ENCODE measurements at places on chromosomes 13 and 19.
A peak's percentile ranks its signal among the peaks of the same experiment; 100 is the strongest.

- no peak for DNase-seq
Measured at GRCh38 chr19:2719920-2720776, 1.0 kb downstream of the DIRAS1 start.

DNA sequence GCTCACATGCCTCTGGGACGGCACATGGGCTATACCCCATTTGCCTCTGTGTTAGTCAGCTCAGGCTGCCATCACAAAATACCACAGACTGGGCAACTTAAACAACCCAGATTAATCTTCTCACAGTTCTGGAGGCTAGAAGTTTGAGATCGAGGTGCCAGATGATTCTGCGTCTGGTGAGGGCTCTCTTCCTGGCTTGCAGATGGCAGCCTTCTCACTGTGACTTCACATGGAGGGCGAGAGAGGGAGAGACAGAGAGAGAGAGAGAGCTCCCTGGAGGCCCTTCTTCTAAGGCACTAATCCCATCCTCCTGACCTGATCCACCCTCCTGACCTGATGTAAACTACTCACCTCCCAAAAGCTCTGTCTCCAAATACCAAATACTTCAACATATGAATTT, 55.0 kb downstream of the GPR12 start:
- DNase-seq = no peak

DNA sequence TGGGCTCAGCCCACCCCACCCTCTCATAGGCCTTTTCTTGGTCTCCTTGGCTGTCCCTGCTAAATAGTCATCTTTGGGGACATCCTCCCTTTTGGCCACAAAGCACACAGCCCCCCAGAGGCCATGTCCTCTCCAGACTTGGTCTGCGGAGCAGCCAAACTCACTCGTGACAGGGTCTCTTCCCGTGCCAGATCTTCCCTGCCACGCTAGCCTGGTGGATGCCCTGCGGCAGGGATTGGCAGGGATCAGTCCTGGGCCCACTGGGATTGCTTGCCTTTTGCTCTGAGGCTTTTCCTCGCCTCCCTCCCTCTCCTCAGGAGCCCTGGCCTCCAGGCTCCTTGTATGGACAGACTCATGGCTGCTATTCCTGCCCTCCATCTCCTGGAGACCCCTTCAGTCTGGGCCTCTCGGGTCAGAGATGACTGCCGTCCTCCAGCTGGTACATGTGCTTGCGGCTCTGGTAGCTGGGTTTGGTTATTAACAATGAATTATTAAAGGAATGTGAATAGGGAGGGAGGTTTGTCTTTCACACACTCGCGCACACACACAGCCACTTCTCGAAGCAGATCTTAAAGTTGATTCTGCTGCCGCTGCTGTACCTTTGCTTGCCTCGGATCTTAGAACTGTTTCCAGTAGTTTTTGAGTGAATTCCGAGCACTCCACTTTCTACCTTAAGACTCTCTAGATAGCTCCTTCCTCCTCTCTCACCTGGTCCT, 45.1 kb downstream of the NFIX start:
- no peak for DNase-seq

GRCh38 chr19:19423322-19423721, 17.8 kb downstream of the GATAD2A start:
- no peak for DNase-seq

DNA sequence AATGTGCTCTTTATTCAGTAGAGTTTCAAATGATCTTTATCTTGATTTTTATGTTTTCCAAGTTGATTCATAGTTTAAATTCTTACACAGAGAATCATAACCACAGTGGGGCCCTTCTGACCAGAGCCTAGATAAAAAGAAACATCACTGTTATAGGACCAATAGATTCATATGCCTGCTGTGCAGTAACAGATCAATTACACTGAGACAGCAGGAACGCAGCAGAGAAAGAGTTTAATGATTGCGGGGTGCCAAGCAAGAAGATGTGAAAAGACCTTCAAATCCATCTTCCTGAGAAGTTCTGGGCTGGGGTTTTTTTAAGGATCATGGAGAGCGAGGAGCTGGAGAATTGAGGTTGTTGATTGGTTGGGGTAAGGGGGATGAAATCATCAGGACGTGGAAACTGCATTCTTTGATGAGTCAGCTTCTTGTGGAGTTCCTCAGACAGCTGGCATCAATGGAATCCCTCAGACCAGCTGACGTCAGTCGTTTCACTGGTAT, 346.6 kb downstream of the TBC1D4 start:
- DNase-seq = no peak

GRCh38 chr19:4409123-4409933, 6.9 kb downstream of the CHAF1A start:
- no peak for DNase-seq

GRCh38 chr19:867855-868457, 8.5 kb downstream of the CFD start:
- no peak for DNase-seq

GRCh38 chr19:2291185-2291751, 9.3 kb upstream of the PEAK3 start:
- DNase-seq = no peak

DNA sequence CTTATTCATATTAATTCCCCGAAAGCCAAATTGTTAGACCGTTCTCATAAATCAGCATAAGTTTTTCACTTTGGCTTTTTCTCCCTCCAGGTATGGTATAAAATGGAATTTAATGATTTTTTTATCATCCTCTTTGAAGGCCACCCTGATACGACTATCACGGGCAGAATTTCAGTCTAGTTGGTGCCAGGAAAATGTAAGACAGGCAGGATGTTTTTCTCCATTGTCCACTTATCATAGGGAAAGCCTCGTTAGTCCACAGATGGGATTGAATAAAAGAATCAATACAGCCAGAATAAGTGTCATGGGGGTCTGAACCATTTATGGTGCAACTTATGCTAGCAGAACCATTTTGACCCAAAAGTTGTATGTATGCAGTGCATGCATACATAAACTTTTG, 566.0 kb upstream of the ARGLU1 start:
- no peak for DNase-seq

- DNase-seq = no peak
Measured at GRCh38 chr13:42057918-42058530, 9.6 kb downstream of the DGKH start.

DNA sequence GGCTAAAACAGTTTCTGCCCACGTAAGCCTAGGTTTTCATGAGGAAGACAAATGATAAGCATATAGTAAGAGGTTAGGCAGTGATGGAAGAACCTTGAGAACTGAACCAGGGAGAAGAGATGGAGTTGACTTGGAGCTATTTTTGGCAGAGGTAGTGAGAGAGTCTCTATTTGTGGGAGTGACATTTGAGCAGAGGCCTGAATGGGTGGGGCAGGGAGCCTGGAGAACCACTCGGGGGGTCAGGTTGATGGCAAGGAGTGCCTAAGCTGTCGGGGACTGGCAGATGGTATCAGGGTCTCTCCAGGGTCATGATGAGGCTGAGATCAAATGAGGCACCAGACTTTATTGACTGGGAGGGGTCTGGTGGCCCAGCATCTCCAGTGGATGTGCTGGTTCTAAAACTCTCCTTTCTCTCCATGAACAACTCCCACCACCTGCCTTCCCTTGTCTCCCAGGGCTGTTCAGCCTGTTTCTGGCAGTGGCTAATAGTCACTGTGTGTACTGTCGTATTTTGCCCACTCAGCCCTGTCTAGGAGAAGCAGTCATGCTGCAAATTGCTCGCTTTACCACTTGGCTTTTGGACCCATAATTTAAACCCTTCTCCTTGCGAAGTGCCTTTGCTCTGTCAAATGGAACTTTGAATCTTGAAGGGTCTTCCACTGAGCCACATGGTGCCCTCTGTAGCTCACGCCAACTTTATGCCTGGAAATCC, 3.6 kb downstream of the MAU2 start:
- DNase-seq = no peak

DNA sequence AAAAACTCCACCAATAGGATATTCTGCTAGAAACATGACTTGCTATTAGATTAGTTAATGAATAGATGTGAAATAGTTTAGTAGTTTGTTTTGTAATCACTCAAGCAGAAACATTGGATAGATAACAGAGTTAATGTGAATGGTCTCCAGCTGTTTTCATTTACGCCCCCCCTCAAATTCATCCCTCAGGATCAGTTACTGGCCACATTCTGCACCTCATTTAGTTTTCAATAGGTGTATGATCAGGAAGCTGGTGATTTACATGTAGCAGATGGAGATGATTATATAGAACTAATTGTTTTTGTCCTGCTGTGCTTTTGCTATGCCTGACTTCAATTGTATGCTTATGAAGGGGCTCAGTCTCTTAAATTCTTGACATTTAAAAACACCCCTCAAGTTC, 759.0 kb downstream of the SLITRK6 start:
- DNase-seq = no peak

- DNase-seq = no peak
Measured at GRCh38 chr19:14576363-14576762, 4.5 kb upstream of the NDUFB7 start.

DNA sequence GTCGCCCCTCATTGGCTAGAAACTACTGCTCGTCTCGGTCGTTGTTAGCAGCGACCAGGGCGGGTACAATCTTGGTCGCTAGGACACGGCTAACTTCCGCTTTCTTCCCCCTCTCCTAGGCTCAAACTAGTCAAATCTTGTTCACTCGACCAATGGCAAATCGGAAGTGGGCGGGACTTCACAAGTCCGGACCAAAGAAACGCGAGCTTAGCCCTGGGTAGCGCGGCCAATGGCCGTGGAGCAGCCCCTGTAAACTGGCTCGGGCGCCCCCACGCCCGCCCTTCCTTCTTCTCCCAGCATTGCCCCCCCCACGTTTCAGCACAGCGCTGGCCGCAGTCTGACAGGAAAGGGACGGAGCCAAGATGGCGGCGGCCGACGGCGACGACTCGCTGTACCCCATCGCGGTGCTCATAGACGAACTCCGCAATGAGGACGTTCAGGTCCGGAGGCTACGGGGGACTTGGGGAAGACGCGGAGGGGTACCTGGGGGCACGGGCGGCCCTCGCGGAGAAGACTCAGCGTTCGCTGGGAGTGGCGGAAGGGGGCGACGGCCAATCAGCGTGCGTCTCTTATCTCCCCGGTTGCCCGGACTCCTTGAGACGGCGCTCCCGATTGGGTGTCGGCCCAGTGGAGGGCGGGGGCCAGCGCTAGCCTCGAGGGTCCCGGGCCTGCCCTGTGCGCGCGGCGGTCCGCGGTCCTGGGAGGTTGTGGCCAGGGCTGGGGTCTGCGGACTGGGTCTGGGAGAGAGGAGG, at the start of gene PPP2R1A:
Gene PPP2R1A, plus strand, starts transcription at position 318 of the 752 bp plus-strand sequence. Its CDS starts 45 bp downstream, at position 363.
- peak; percentile 100 for DNase-seq

DNA sequence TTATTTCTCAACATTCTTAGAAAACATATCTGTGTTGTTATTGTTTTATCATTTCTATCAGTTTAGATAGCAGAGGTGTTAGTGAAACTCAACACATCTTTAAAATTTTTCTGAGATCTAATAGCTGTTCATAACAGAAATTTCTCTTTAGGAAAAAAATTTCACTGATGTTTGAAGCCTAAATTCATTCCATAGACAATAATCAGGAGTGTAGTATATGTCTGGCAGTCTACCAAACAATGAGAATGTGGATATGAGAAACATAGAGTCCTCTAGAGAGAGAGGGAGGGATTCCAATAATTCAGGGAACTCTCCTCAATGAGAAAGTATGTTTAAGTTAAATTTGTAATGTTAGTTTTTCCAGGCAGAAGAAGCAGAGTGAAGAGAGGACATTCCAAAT, 118.2 kb upstream of the EDNRB start:
- DNase-seq = peak; percentile 45

- no peak for DNase-seq
Measured at GRCh38 chr19:289651-290371, 1.4 kb downstream of the PLPP2 start.

DNA sequence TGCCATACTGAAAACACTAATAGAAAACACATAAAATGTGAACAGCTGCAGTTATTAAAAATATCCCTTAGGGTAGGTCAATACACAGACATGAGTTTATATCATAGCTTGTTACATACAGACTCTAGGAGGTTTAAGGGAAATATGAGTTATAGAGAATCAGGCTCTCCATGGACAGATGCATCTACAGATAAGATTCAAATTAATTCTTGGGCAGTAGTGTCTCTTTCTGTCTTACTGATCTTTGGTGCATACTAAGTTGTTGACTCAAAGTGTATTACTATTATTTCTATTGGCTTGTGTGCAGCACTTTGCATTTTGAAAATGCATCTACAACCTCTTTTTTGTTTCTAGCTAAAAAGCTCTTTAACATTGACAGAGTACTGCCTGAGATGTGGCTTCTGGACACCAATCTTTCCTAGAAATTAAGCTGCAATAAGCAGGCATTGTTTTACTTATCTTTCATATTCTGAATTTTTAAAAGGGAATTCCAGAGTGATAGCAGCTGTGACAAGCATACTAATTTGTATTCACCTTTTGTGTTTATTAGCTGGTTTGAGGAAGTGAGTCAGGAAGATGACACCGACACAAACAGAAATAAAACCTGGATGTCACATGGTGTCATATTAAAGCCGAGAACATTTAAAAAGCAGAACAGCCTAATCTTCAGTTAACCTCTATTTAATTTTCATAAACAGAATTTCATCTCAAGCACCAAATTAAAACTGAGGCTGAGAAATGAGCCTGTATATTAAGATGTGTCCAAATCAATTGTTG, 399.0 kb downstream of the PCDH9 start:
- no peak for DNase-seq

DNA sequence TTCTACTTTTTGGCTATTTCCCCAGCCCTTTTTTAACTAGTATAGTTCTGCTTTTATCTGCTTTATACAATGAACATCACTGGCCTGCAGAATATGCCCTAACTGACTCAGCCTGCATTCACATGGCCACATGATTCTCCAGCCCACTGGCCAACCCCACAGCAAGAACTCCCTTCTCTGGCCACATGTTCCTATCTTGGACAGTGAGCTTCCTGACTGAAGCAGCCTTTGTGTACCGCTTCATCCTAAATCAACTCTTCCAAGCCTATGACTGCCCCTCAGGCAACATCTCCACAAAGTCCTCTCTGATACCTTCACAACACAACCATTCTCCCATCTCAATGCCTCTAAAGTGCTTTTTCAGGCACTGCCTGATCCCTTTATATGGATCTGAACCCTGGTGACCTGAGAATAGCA, 214.1 kb downstream of the COL4A1 start:
- DNase-seq = no peak

DNA sequence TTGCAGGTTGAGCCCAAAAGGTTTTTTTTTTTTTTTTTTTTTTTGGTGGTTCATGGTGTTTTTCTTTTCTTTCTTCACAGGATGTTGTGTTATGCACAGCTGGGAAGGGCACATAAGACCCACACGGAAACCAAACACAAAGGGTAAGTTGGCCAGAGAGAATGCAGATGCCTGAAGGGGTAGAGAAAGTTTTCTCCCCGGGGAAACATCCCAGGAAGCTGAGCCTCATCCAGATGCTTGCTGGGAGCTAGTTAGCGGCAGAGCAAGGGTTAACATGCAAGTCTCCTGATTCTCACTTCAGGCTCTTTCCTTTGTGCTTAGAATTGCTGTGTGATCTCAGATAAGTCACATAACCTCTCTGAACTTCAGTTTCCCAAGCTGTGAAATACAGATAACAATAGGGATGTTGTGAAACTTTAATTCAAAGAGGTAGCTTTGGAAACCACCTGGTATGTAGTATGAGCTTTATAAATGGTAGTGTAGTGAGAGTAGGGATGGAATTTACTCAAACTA, 3.1 kb downstream of the ADGRE1 start:
- DNase-seq = no peak

All from muscle of back (tissue), 13 donors.